ENCODE measurements at places on chromosomes 2 and 18.
A peak's percentile ranks its signal among the peaks of the same experiment; 100 is the strongest.

- H3K27ac ChIP-seq: no peak overlapping the region
- peaks cover 10% of the 10 kb centered on the region for H3K4me1 ChIP-seq
- H3K27me3 ChIP-seq: no peaks in the 10 kb centered on the region
- H3K36me3 ChIP-seq: no peaks in the 10 kb centered on the region
- DNase-seq: no peak
These were observed 212.3 kb downstream of the BCL2 start for GRCh38 chr18:63107171-63107845.

DNA sequence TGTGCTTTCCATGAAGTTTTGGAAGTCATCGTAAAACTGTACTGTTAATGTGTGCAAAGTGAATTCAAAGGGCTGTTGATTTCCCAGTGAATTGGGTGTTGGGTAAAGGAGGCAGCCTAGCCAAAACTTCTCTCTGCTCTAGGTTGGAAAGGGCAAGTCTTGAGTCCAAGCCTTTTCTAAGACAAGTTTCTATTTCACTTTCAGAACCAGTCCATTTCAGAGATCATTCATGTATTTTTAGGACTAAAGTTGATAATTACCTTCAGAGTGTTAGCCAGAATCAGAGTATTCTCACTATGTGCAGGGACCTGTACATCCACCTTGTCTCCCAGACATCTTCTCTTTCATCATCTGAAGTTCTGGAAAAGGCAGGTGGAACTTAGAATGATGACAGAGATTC is 636.1 kb upstream of the KLHL29 start:
- H3K27me3 ChIP-seq: no peaks in the 10 kb centered on the region
- no peak overlapping the region for H3K27ac ChIP-seq
- no peaks in the 10 kb centered on the region for H3K4me1 ChIP-seq
- no peak for DNase-seq
- no peak overlapping the region for H3K4me3 ChIP-seq

DNA sequence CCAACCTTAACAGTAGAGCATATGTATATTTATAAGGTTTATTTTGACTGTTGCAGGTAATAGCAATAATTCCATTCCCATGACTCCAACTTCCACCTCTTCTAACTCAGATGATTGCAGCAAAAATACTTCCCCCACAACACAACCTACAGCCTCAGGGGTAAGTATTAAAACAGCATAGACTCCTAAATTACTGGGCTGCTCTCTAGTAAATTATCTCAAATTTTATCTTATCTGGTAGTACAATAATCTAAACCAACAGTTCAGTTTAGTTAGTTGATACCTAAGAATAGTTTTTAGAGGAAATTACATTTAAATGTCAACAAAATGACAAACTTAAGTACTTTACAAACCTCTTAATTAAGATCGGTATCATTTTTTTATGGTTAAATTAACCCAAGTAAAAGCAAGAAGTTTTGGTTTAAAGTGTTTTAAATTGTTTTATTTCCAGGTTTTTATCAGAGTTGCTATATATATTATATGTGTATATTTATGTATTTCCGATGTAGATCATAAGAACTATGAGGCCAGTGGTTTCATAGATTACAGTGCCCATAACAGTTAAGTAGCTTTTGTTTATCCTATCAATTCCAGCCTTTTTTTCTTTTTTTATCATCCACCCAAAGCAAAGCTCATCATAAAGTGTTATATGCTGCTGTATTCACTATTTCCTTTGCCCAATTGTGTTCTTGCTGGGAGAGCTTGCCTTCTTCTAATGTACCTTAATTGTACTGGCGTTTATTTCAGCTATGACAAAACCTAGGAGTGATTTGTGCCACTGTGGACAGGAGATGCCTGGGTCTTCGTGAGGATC is 13.7 kb downstream of the GATA6 start:
- peaks cover 29% of the 10 kb centered on the region for H3K27me3 ChIP-seq
- H3K36me3 ChIP-seq: peaks cover 15% of the 10 kb centered on the region
- no peak overlapping the region for H3K4me3 ChIP-seq

- H3K4me1 ChIP-seq: no peaks in the 10 kb centered on the region
- H3K36me3 ChIP-seq: no peaks in the 10 kb centered on the region
- H3K4me3 ChIP-seq: no peak overlapping the region
- H3K27ac ChIP-seq: no peak overlapping the region
These were observed 161.7 kb upstream of the MYT1L start for GRCh38 chr2:2492800-2493199.

- DNase-seq: no peak
- no peaks in the 10 kb centered on the region for H3K36me3 ChIP-seq
- no peak overlapping the region for H3K27ac ChIP-seq
- H3K4me3 ChIP-seq: no peak overlapping the region
- no peaks in the 10 kb centered on the region for H3K4me1 ChIP-seq
- no peaks in the 10 kb centered on the region for H3K27me3 ChIP-seq
These were observed 123.8 kb upstream of the STON1 start for GRCh38 chr2:48406116-48406515.

DNA sequence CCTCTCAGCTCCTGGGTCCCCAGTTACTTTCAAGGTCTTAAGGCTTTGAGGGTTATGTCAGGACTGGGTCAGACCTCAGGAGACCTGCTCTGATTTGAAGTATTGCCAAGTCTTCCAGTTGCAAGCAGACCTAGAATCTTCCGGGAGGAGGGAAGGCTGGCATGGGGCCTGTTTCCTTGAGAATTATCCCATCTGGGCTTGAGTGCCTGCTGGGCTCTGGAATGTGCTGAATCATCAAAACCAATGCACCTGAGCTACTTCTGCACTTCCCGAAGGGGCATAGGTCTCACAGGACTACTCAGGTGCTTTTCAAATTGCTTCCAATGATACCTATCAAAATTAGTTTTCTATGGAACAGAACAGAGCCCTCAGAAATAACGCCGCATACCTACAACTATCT is 327.3 kb downstream of the XIRP2 start:
- H3K4me3 ChIP-seq: no peak overlapping the region
- no peaks in the 10 kb centered on the region for H3K27me3 ChIP-seq
- no peak overlapping the region for H3K27ac ChIP-seq
- H3K36me3 ChIP-seq: no peaks in the 10 kb centered on the region
- no peaks in the 10 kb centered on the region for H3K4me1 ChIP-seq

- no peak overlapping the region for H3K4me3 ChIP-seq
- H3K4me1 ChIP-seq: peaks cover 8% of the 10 kb centered on the region
- DNase-seq: no peak
These were observed 396.7 kb downstream of the ALK start for GRCh38 chr2:29524652-29525051.

GRCh38 chr2:3467654-3468053 is 51.7 kb downstream of the ADI1 start:
- no peaks in the 10 kb centered on the region for H3K27me3 ChIP-seq
- no peak overlapping the region for H3K4me3 ChIP-seq
- H3K4me1 ChIP-seq: peaks cover 5% of the 10 kb centered on the region
- H3K27ac ChIP-seq: no peak overlapping the region
- DNase-seq: no peak

GRCh38 chr2:206518997-206519396 is 75.7 kb downstream of the ADAM23 start:
- no peaks in the 10 kb centered on the region for H3K27me3 ChIP-seq
- no peak overlapping the region for H3K4me3 ChIP-seq
- no peak overlapping the region for H3K27ac ChIP-seq
- no peak for DNase-seq

- no peak for DNase-seq
- H3K27ac ChIP-seq: no peak overlapping the region
- no peaks in the 10 kb centered on the region for H3K27me3 ChIP-seq
- H3K4me3 ChIP-seq: no peak overlapping the region
- no peaks in the 10 kb centered on the region for H3K36me3 ChIP-seq
These were observed 40.0 kb downstream of the ANKRD44 start for GRCh38 chr2:197270601-197271000.

GRCh38 chr2:53559302-53559966 is 208.2 kb upstream of the CHAC2 start:
- no peak overlapping the region for H3K27ac ChIP-seq
- H3K4me1 ChIP-seq: no peaks in the 10 kb centered on the region
- H3K27me3 ChIP-seq: no peaks in the 10 kb centered on the region
- no peak overlapping the region for H3K4me3 ChIP-seq
- no peak for DNase-seq

DNA sequence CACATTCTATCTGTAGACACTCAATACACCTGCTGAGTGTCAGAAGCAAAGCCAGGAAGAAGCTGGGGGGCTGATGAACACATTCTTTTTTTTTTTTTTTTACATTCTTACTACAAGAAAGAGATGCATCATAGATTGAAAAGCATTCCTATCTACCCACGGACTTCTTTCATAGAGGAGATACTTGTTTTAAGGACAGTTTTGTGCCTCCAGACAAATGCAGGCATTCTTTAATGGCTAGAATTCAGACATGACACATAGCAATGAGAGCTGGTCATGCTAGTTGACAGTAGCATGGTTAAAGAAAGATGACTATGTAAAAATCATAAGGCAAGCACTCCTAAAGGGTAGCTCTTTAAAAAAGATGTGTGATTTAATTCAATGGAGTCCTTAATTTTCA is 110.2 kb downstream of the EPHA4 start:
- H3K27me3 ChIP-seq: no peaks in the 10 kb centered on the region
- no peaks in the 10 kb centered on the region for H3K36me3 ChIP-seq
- peaks cover 6% of the 10 kb centered on the region for H3K4me1 ChIP-seq
- no peak for DNase-seq

GRCh38 chr2:225025917-225026571 is 16.2 kb downstream of the DOCK10 start:
- H3K4me3 ChIP-seq: no peak overlapping the region
- DNase-seq: no peak
- H3K4me1 ChIP-seq: peaks cover 3% of the 10 kb centered on the region
- H3K27ac ChIP-seq: no peak overlapping the region
- no peaks in the 10 kb centered on the region for H3K36me3 ChIP-seq

DNA sequence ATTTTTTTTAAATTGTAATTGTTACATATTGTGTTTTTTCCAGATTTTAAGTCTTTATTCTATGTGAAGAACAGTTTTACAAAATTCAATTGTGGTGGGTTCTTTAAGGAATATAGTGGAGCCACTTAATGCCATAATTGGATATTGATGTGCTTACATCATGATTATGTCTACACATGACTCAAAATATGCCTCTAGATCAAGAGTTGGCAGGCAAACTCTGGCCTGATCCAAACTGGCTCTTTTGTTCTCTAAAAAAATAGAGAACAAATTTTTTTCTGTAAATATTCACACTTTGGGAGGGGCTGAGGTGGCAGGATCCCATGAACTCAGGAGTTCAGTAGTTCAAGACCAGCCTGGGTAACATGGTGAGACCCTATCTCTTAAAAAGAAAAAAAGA is 8.3 kb downstream of the EHBP1 start:
- H3K27me3 ChIP-seq: no peaks in the 10 kb centered on the region
- H3K27ac ChIP-seq: no peak overlapping the region
- H3K4me1 ChIP-seq: peaks cover 42% of the 10 kb centered on the region
- H3K4me3 ChIP-seq: no peak overlapping the region

GRCh38 chr2:230865307-230865765 is 594 bp downstream of the ITM2C start:
- no peaks in the 10 kb centered on the region for H3K27me3 ChIP-seq
- H3K36me3 ChIP-seq: no peaks in the 10 kb centered on the region
- peaks cover 51% of the 10 kb centered on the region for H3K4me1 ChIP-seq
- H3K27ac ChIP-seq: peak overlapping the region; percentile 69
- H3K4me3 ChIP-seq: peak overlapping the region; percentile 73

- H3K27ac ChIP-seq: no peak overlapping the region
- no peak for DNase-seq
- H3K4me1 ChIP-seq: no peaks in the 10 kb centered on the region
These were observed 666.0 kb downstream of the DSC3 start for GRCh38 chr18:30376515-30376914.

GRCh38 chr2:62923242-62923641 is 127.4 kb upstream of the OTX1 start:
- no peak for DNase-seq
- H3K4me3 ChIP-seq: no peak overlapping the region
- no peak overlapping the region for H3K27ac ChIP-seq
- peaks cover 10% of the 10 kb centered on the region for H3K36me3 ChIP-seq
- H3K4me1 ChIP-seq: no peaks in the 10 kb centered on the region

GRCh38 chr2:79210274-79210917 is 50.8 kb upstream of the REG3A start:
- no peaks in the 10 kb centered on the region for H3K27me3 ChIP-seq
- DNase-seq: no peak
- H3K27ac ChIP-seq: no peak overlapping the region
- H3K4me1 ChIP-seq: no peaks in the 10 kb centered on the region

GRCh38 chr2:162011706-162012564 is 62.1 kb downstream of the DPP4 start:
- no peaks in the 10 kb centered on the region for H3K4me1 ChIP-seq
- no peak for DNase-seq
- H3K27ac ChIP-seq: no peak overlapping the region

DNA sequence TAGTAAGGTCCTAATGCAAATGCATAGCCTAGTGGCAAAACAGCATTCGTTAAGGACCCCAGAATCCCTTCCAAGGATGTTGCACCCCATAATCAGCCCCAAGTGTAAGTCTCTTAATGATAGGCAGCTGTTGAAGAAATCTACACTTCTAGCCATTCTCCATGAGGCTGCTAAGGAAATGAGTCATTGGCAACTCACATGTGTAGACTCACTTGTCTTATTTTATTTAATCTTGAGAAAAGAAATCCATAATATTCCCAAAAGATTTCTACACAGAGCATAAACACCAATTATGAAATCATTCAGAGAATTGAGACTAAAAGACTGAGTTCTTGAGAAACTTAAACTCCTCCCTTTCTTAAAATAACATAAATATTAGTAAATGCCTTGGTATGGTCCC is 52.4 kb downstream of the AKAIN1 start:
- no peak overlapping the region for H3K4me3 ChIP-seq
- H3K27ac ChIP-seq: no peak overlapping the region
- no peaks in the 10 kb centered on the region for H3K4me1 ChIP-seq
- DNase-seq: no peak
- no peaks in the 10 kb centered on the region for H3K27me3 ChIP-seq

- H3K4me1 ChIP-seq: peaks cover 12% of the 10 kb centered on the region
- H3K27ac ChIP-seq: no peak overlapping the region
- H3K36me3 ChIP-seq: peaks cover 8% of the 10 kb centered on the region
- no peak overlapping the region for H3K4me3 ChIP-seq
- DNase-seq: no peak
These were observed 24.6 kb upstream of the TXNDC2 start for GRCh38 chr18:9861157-9861556.

- H3K27ac ChIP-seq: no peak overlapping the region
- no peak for DNase-seq
- H3K27me3 ChIP-seq: no peaks in the 10 kb centered on the region
- no peaks in the 10 kb centered on the region for H3K4me1 ChIP-seq
- no peak overlapping the region for H3K4me3 ChIP-seq
- H3K36me3 ChIP-seq: no peaks in the 10 kb centered on the region
These were observed 487.6 kb downstream of the TMEM182 start for GRCh38 chr2:103249462-103249861.

GRCh38 chr2:6011921-6012320 is 319.7 kb downstream of the SOX11 start:
- H3K4me1 ChIP-seq: no peaks in the 10 kb centered on the region
- H3K27me3 ChIP-seq: no peaks in the 10 kb centered on the region
- H3K4me3 ChIP-seq: no peak overlapping the region
- no peak overlapping the region for H3K27ac ChIP-seq
- no peaks in the 10 kb centered on the region for H3K36me3 ChIP-seq

- H3K4me1 ChIP-seq: no peaks in the 10 kb centered on the region
- H3K36me3 ChIP-seq: no peaks in the 10 kb centered on the region
- DNase-seq: no peak
- H3K27me3 ChIP-seq: no peaks in the 10 kb centered on the region
These were observed 76.2 kb upstream of the STK39 start for GRCh38 chr2:168323529-168324021.

GRCh38 chr18:3321133-3321812 is 59.3 kb downstream of the MYL12B start:
- no peaks in the 10 kb centered on the region for H3K27me3 ChIP-seq
- DNase-seq: no peak
- no peaks in the 10 kb centered on the region for H3K36me3 ChIP-seq
- no peak overlapping the region for H3K27ac ChIP-seq
- H3K4me1 ChIP-seq: no peaks in the 10 kb centered on the region
- no peak overlapping the region for H3K4me3 ChIP-seq

Data from stomach (tissue), 19 donors.